ENCODE measurements at places on chromosomes 13 and 19. TPM values are rescaled to one million over a fixed set of nuclear protein-coding genes. Genes with fewer than 3 reads are reported as not detected.

The PDE4A gene
- 15.4 TPM for total RNA-seq

The ERICH4 gene
- not detected for total RNA-seq

The EBI3 gene
- total RNA-seq = 1.7 TPM

The AP3D1 gene
- total RNA-seq = 88.9 TPM

The DENND1C gene
- total RNA-seq = not detected

The SMIM44 gene
- not detected for total RNA-seq

The ELSPBP1 gene
- total RNA-seq = not detected

The GSX1 gene
- not detected for total RNA-seq

The PCSK4 gene
- 0.12 TPM for total RNA-seq

The IRF2BP1 gene
- total RNA-seq = 38.5 TPM

The IL27RA gene
- total RNA-seq = 0.47 TPM

The TNFRSF19 gene
- total RNA-seq = 5.8 TPM

The SHANK1 gene
- 1.4 TPM for total RNA-seq

The ZNF880 gene
- 11.6 TPM for total RNA-seq

The CEACAM19 gene
- total RNA-seq = 1.4 TPM

The CLIP3 gene
- 29.3 TPM for total RNA-seq

The ZNF486 gene
- total RNA-seq = 4.0 TPM

The C19orf18 gene
- not detected for total RNA-seq

The SOX1 gene
- total RNA-seq = not detected

Data from pericardium fibroblast (primary cell).